Hepatocyte (in vitro differentiated cells): ENCODE measurements at places on chromosomes 7 and 10.
A peak's percentile ranks its signal among the peaks of the same experiment; 100 is the strongest.

GRCh38 chr7:27929127-27929526, 189.2 kb downstream of the TAX1BP1 start:
- DNase-seq = no peak

GRCh38 chr7:133869556-133869955, 257.6 kb upstream of the LRGUK start:
- DNase-seq = no peak

DNA sequence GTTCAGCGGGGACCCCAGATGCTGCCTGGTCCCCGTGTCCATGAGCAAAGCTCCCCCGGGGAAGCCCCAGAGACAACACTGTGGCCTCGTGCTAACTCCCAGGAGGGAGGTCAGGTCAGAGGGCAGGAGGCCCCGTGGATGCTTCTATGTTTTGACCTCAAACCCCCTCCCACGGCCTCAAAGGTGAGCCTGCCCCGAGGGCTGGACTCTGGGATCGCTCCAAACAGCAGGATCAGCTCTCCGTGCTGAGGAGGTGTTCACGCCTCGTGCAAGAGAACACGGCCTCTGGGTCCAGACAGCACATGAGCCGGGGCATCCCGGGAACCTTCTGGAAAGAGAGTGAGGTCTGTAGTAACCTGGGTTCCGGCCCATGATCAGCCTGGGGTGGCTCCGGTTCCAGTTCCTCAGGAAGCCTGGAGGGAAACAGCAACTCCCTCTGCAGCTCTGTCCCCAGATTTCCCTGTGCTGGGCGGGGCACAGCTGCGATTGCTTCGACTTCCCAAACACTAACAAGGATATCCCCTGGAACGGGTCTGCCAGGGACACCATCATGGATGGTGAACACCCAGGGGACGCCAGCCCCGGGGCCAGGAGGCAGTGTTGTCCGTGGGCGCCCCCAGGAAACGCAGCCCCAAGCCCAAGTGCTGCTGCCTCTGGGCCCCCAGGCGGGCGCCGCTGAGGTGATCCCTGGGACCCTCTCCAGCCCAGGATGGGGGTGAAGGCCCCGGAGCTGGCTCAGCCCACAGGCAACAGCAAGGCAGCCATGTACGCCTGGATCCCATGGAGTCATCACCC, 18.0 kb upstream of the INPP5A start:
- no peak for DNase-seq

DNA sequence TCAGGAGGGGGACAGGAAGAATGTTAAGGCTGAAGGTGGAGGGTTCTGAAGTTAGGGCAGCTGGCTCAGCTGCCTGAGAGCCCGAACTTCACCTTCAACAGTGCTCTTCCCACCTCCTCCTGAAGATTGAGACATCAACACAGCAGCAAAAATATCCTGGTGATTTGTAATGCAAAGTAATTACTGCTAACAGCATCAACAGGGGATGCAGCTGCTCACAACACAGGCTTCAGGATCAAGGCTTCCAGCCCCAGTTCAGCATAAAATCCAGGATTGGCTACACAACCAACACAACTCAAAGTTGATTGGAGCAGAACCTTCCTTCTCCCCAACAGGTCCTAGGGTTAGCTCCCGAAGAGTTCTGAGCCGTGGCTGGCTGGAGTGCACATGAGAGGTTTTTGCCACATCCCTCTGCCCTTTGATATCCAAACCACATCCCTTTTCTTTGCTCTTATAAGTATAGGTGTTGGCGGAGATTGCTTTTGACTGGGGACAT, 242.4 kb downstream of the KIAA1217 start:
- no peak for DNase-seq

GRCh38 chr7:33773053-33773452, 132.3 kb upstream of the BMPER start:
- no peak for DNase-seq

- peak; percentile 52 for DNase-seq
These were observed 16.8 kb downstream of the BBIP1 start for GRCh38 chr10:110901954-110902819.

GRCh38 chr7:109984729-109985128, 1106.2 kb upstream of the LRRN3 start:
- no peak for DNase-seq

DNA sequence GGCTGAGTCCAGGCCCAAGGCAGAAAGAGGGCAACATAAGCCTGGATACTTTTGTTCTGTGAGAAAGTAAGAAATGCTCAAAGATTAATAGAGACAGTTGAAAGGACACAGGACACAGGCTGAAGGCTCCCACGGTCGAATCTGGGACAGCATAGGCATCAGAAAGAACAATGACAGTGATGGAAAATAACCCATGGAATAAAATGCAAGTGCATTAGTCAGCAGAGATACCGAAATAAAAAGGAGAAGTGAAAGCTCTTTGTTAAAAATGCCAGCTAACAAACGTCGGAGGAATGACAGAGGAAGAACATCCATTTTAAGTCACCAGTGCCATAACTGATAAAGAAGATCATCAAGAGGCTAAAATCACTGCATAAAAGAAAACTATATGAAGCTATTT, 19.6 kb upstream of the AGAP5 start:
- no peak for DNase-seq

- no peak for DNase-seq
These were observed 922.9 kb downstream of the LRMDA start for GRCh38 chr10:76354212-76354738.

- no peak for DNase-seq
These were observed 212.3 kb upstream of the CSTF2T start for GRCh38 chr10:51911723-51912122.

DNA sequence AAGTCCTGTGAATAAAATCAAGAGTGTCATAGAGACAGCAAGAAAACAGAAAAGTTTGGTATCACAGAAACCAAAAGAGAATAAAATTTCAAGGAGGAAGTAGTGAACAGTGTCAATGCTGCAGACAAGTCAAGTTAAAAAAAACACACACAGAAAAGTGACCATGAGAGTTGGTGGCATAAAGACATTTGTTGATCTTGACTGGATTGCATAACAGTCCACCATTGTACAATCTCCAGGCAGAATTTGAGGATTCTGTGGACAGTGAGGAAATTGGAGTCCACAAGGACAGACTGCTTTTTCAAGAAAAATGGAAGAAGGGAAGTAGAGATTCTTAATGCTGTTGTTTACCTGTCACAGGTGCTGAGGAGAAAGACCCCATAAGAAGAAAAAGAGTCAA, 412.5 kb downstream of the PLXDC2 start:
- no peak for DNase-seq

DNA sequence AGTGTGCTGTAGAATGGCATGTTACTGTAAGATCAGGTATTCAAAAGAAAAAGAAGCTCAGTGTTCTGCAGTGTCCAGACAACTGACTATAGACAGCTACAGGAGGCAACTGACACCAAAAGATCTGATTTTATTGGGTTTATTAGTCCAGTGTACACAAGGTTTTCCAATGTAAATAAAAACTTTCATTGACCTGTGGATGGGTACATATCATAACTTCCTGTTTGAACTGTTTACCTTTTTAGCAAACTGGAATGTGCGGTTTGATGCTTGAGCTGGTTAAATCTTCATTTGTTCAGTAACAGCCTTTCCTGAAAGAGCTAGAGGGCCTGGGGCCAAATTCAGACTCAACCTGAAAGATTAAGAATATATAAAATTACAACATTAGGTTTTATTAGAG, 172.6 kb upstream of the SP8 start:
- DNase-seq = no peak

GRCh38 chr7:153840861-153841260, 211.3 kb upstream of the DPP6 start:
- no peak for DNase-seq

DNA sequence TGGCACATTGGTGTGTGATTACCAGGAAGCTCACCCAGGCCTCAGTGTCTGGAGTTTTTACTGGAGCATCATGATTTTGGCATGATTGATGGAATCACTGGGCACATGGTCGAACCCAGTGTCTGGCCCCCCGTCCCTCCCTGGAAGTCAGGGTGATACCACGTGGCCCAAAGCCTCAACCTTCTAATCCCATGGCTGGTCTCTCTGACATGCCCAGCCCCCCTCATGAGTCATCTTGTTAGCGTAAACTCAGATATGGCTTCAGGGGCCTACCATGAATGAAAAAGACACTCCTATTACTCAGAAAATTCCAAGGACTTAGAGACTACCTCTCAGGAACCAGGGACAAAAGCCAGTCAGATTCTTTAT, 109.3 kb downstream of the GRK5 start:
- peak; percentile 86 for DNase-seq

GRCh38 chr7:11811709-11812108, 20.3 kb downstream of the THSD7A start:
- no peak for DNase-seq

- no peak for DNase-seq
These were observed 351.5 kb upstream of the AUTS2 start for GRCh38 chr7:69246758-69247157.

DNA sequence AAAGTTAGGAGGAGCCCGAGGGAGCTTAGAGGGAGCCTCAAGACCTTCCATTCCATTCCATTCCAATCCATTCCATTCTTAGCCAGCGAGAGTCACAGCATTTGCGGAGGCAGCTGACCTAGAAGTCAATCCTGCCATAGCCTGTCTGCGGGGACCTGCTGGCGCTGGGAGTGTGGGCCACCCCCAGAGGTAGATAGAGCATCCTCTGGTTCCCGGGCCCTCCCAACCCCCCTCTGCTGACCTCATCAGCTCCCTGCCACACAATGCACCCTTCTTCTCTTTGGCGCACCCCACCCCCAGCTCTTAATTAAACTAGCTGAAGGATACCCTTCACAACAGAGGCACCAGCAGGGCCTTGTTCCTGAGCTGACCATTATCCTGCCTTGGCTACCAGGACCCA, 152.5 kb upstream of the ZMIZ1 start:
- no peak for DNase-seq

DNA sequence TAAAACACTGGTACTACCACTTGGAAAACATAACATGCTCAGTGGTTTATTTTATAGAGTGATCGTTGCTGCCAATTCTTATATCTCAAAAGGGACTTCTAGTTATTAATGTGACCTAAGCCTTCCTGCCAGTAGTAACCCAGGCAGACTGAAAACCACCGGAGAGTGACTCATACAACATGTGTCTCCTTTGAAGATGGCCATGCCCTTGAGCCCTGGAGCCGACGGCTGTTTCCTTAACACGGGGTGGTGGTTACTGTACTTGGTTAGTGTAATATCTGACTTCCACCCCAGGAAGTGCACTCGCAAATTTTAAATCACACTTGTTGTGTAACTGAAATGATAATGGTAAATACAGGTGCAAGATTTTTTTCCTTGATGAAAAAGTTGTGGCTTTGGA, 30.5 kb downstream of the JAKMIP3 start:
- DNase-seq = peak; percentile 63

DNA sequence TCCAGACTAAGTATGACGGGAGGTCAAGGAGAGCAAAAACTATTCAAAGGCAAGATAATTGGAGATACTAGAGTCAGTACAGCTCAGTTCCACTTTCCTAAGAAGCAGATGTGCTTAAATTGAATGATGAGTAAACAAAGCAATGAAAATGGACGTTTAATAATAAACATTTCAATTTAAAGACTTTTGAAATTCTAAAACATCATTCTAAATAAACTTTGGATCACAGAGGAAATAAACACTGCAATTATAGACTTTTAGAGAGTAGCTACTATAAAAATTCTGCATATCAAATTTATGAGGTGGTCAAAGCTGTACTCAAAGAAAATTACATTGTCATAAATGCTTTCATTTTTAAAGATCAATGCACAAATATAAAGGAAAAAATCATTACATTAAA, 418.3 kb downstream of the GPAM start:
- no peak for DNase-seq

DNA sequence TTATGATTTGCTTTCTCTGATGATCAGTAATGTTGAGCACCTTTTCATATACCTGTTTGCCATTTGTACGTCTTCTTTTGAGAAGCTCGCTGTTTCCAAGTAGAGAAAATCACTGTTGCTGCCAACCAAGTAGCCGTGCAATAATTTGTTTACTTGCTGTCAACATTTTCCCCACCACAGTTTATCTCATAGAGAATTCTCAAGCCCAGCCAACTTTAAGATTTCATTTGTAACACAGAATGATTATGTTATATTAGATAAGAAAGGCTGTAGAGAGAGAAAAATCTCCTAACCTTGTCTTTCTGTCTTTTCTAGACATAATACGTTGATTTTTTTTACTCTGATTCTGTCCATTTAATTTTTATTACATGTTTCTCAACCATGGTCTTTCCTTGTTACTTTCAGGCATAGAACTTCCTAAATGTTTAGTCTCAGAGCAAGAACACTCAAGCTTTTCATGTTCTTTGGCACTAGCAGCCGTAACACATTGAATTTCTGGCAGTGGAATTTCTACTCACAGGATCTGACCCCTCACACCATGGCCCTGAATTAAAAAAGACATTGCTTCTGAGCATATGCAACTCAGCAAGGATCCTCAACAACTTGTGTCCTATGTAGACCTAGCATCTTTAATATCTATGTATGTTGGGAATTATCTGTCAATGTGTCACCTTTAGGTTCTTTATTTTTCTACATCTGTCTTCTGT, 23.1 kb downstream of the RPA3 start:
- DNase-seq = no peak

DNA sequence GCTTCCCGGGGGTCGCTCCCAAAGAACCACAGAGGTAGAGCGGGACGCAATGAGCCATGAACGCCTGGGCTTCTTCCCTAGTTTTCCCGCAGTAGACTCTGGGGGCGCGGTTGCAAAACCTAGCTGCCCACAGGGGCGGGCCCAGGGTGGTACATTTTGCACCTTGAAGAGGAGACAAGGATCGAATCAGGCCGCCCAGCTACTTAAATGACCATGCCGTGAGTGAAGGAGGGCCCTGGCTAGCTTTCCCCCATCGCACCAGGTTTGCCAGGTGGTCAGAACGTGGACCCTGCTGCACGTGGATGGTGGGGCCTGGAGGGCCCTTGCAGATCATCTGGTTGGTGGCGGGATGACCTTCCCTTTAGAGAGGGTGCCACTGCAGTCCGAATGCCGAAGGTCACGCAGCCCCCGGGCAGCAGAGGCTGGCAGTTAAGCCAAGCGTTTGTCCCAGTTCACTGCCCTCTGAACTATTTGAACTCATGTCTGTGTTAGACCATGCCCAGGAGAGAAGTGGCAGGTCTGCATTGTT, 604 bp upstream of the SHTN1 start:
- DNase-seq = peak; percentile 52

GRCh38 chr7:149179241-149179640, 16.1 kb upstream of the ZNF282 start:
- no peak for DNase-seq

GRCh38 chr10:84348860-84349259, 20.5 kb downstream of the CCSER2 start:
- no peak for DNase-seq

- DNase-seq = no peak
These were observed 29.6 kb upstream of the CTNNA3 start for GRCh38 chr10:67725567-67725966.

DNA sequence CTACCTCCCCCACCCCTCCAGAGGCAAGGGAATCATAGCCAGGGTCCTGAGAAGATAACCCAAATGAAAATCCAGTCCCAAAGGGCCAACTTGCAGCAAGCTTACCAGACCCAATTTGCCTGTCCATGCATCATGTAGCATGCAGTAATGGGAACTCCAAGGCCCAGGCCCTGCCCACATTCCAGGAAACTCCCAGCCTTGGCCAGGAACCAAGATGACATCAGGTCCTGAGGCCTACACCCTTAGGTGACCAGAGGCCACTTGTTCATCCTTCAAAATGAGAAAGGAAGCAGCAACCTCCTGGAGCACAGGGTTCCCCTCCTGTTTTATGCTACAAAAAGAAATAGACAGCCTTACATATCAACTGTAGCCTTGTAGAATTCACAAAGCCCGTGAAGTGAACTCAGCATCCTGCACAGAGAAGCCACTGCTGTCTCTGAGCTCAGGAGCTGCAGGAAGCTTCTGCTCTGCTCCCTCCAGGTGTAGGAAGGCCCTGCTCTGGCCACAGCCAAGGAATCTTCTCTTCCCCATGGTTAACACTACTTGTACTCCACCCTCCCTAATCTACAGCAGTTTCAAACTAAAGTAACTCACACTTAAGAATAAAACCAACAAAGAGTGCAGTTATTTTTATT, 30.3 kb upstream of the GRB10 start:
- DNase-seq = peak; percentile 74
